Tibial nerve (tissue), 4 donors: ENCODE measurements at places on chromosomes 11 and 22. TPM values are rescaled to one million over a fixed set of nuclear protein-coding genes. Genes with fewer than 3 reads are reported as not detected.

GRCh38 chr22:42271191-42271813 lies 849 bp upstream of the TCF20 start:
- no peak for DNase-seq

DNA sequence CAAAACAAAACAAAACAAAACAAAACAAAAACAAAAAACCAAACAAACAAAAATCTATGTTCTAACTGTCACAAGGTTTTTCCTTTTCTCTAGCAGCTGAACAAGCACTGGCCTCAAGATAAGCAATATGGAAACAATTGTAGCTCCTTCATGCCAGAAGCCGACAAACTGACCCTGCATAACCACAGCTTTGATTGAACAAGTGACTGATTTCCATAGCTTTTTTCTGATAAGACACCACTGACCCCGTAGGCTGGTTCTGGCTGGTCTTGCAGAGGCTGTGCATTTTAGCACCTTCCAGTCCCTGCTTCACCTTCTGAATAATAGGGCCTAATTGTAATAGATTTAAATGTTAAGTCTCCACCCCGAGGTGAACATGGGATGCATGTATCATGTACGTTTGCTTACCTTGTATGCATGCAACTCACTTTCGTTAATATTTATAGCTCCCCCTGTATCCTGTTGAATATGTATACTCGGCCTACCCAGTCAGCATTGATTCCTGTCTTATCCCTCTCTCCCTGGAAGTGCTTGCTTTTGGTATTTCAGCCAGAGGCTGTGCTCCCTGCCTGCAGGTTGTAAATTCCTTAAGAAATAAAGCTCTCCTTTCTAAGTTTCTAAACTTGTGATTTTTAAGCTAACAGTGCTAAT lies 49.6 kb downstream of the CNTF start:
- DNase-seq, result no peak

- no peak for DNase-seq
These were observed 11.3 kb downstream of the TRIM66 start for GRCh38 chr11:8671193-8671612.

DNA sequence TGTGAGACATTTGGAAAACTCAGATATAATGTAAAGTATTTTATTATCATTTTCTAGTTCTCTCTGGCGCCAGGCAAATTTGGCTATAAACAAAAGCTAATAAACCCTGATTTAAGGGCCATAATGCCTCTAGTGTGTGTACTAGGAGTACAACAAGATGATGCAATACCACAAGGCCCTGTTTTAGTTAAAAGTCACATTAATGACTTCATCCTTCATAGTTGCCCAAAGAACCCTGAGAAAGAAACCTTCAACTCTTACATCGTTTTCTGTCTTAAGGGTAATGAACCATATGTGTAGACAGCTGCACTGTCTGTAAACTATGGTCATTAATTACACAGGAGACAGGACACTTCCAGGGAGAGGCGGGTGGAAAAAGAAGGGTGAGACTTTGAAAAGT lies 538.4 kb downstream of the FAM181B start:
- no peak for DNase-seq

GRCh38 chr11:34653851-34654482 lies 33.1 kb downstream of the EHF start:
- no peak for DNase-seq

DNA sequence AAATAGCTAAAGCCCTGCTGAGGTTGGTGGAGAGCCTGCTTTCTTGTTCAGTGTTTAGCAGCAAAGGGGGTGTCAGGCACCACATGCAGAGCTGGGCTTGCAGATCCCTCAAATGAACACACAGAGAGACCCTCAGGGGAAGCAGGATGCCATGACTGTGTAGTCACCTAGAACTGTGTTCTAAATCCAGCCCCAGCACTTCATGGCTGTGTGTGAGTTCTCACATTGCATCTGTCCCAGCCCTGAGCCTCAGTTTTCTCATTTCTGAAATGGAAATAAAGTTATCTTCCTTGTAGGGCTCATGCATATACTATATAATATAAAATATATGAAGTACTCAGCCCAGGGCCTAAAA lies 47.1 kb downstream of the CWC15 start:
- no peak for DNase-seq

DNA sequence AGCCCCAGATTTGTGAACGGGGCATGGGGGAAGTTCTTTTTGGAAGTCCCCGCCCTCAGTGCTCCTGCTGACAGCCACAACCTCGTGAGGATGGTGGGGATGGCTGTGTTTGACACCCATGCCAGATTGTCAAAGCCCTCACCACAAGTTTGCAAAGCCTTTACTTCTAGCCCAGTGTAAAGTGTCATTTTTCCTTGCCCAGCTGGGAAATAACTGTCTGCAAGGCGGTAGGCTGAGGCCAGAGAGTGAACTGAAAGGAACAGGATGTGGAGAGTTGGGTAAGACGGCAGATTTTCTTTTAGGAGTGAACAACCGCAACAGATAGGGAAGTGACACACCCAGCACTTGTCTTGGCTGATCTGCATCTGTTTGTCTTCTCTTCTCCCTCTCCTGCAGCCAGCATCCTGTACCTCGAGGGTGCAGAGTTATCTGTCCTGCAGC lies 13.6 kb downstream of the IL17RA start:
- no peak for DNase-seq

DNA sequence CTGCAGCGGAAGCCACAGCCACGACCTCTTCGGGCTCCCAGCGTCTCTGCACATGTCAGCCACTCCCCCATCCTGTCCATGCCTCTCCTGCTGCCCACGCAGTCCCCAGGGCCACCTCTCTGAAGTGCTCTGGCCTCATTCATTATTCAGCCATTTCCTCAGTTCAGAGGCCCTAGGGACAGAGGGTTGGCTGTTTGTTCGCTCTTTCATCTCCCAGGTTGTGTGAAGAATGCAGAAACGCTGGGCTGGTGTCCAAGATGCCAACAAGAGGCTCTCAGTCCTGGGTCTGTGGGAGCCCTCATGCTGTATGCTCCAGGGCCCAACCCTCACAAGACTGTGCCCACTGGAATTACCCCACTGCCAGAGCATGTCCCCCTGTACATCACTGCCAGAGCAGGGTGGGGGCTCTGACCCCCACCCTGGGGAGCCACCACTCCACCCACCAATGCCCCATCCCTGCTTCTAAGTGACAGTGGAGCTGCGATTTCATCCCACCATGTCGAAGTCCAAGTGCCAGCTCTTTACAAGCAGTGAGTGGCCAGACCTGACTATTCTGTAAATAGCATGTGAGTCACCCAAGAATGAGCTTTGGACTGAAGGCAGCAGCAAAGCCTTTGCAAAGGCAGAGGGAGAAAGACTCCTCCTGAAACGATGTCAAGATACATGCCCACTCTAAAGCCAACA lies 209.6 kb downstream of the BUD13 start:
- no peak for DNase-seq

Gene YPEL1
- 10.9 TPM for total RNA-seq
